ENCODE measurements at places on chromosomes 2 and 18.

DNA sequence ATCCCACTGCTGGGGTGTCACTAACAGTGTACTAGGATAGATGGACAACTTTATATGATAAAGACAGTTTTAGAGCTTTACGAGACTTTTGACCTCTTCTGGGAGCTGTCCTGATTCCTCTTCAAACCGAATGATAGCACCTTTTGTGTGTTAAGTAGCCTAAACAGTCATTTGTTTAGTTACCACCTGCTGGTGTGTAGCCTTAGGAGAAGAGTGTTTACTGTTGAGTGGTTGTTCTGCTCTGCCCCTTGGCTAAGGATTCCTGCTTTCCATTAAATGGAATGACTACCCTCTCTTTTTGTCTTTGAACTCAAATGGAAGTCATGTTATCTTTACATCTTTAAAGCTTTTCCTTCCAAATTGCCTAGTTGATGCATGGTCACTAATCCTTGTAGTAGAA, 28.0 kb upstream of the MGAT5 start:
- no peak for DNase-seq

DNA sequence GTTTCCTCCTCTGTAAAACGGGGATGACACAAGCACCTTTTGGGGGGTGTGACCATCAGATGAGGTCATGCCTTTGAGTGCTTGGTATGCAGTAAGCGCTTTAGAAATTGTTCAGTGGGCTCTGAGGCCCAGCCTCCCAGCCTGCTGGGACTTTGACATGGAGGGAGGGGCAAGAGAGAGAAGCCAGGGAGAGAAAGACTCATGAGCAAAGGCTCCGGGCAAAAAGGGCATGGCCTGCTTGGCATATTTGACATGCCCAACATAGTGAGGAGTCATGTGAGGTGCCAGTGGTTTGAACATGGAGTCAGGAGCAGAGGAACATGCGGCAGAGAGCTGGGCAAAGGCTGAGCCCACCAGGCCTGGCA, 14.0 kb downstream of the TNS1 start:
- no peak for DNase-seq

GRCh38 chr2:192148620-192149321, 46.0 kb downstream of the TMEFF2 start:
- no peak for DNase-seq

- no peak for DNase-seq
Observed at GRCh38 chr2:20415511-20415918, 31.4 kb upstream of the RHOB start.

DNA sequence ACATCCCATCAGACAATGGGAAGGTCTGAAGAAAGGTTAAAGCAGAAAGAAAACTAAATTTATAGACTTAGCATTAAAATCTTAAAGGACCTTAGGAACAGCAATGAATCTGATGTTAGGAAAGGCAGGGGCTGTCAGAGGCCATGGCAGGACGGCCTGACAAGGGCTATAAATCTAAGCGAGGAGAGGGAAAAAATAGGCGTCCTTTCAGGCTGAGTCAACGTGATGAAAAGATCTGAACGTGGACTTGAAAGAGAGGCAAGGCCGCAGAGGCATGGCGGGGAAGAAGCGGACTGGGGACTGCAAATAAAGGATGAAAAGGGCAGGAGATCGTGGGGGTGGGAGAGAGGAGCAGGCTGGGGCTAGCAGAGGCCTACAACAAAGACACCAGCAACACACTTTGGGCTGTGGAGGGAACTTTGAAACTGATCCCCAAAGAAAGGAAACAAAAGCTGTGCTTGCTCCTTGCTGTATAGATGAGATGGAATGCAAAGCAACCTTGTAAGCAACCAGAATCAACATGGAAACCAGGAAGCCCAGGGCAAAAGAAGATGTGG, 145.6 kb downstream of the NRP2 start:
- no peak for DNase-seq

DNA sequence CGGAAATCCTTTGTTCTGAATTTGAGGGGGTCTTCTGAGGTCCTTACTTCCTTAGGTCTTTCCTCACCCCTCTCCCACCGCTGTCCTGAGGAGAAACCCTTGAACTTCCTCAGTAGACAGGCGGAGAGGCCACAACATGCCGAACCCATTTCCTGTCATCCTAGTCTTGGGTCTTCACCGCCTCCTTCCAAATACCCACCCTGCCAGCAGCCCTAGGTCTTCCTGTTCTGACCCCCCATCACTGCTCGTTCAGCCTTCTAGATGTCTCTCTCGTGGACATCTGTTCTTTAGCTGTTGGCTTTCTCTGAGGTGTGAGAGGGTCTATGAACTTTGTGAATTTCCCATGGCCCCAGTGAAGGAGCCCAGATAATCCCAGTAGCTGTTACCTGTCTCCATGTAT, 27.2 kb upstream of the CYP27A1 start:
- DNase-seq, result no peak

- no peak for DNase-seq
Observed at GRCh38 chr2:162175714-162176113, 23.7 kb upstream of the GCG start.

- no peak for DNase-seq
Observed at GRCh38 chr2:69089266-69089665, 76.3 kb downstream of the ANTXR1 start.

DNA sequence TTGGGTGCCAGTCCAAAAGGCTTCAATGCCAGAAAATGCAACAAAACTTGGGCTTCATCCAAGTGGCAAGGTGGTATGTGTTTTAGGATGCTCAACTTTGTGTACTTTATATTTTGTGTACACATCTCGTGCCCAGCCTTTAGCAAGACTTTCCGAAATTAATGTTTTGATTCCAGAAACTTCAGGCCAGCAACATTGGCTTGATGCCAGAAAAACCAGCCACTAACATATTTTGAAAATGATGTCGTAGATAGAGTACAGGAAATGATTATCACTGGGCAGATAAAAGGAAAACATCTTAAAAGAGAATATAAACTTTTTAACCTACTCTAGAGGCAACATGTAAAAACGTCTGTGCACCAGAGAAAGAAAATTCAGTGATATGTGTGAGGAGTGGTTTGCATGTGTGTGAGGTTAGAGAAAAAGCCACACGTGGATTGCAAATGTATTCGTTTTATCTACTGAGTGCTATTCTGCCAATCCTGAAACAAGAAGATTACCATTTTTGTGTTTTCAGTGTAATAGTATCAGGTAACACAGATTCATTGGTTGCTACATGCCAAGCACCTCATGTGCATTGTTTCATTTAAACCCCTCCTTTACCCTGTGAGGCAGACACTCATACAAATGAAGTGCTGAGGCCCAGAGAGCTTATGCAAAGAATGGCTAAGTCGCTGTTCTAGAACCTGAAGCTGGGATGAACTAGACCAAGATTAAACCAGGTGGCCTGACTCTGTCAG, 264.8 kb downstream of the C1D start:
- DNase-seq, result no peak

- no peak for DNase-seq
Observed at GRCh38 chr2:207919164-207919919, 106.0 kb downstream of the PLEKHM3 start.

GRCh38 chr2:194867328-194867727, 789.7 kb upstream of the SLC39A10 start:
- DNase-seq, result no peak

DNA sequence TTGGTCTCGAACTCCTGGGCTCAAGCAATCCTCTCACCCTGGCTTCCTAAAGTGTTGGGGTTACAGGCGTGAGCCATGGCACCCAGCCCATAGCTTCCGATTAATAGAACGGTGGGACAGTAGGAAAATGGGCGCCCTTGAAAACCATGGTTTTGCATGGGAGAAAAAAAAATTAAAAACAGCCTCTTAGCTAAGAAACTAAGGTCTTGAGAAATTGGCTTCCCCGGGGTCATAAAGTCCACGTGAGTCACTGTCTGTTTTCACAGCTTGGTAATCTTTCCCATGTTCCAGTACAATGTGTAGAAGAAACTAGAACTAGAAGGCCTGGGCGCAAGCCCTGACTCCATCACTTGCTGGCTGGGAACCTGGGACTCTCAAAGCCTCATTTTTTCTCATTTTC, 20.7 kb downstream of the B3GNT2 start:
- DNase-seq, result no peak

DNA sequence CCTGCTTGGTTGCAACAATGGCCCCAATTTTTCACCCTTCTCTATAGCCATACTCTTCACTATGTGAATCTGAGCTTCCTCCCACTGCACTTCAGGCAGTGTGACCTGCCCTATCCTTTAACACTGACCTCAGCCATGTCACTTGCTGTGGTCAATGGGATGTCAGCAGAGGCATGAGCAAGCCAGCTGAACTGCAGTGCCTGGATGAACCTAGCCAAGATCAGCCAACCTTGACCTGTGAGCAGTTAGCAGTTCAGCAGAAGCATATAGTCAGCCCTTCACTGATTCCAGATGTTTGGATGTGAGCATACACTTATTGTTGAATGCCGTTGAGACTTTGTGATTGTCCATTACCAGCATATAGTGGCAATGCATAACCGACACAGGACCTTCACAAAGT, 63.4 kb upstream of the BOD1L2 start:
- DNase-seq, result no peak

DNA sequence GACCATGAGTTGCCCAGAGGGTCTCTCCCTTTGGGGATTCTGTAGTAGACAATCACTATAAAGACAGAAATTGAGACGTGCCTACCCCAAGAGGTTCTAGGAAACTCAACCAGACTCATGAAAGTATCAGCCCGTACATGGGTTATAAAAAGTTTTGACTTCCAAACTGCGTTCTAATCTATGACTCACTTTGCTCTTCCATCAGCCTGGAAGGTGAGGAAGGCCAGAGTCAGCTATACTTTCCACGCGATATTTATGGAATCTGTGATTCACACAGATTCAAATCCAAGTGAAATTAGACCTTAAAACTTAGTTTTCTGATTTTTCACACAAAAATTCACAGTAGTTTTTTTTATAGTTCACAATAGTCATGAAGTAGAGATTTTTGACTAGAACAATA, 7.7 kb upstream of the LYPD1 start:
- no peak for DNase-seq

- no peak for DNase-seq
Observed at GRCh38 chr2:240820607-240821428, 799 bp upstream of the KIF1A start.

DNA sequence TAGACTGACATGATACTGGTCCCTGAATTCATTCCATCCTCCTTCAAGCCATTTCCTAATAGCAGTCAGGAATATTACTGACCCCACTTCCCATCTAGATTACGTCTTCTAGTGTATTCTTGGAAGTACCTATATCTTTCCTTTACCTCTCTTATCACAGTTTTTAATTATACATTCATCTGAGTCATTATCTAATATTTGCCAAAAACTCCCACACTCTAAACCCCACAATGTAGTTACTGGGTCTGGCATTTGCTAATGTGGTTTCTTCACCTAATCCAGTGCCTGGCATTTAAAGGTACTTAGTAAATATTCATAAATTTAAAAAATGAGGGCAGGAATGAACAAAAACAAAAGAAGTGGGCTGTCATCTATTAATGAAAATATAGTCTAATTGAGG, 441.8 kb upstream of the SETBP1 start:
- DNase-seq, result no peak

GRCh38 chr2:27202854-27203253, 9.0 kb upstream of the ATRAID start:
- no peak for DNase-seq

GRCh38 chr2:106106622-106107508, 87.2 kb downstream of the UXS1 start:
- no peak for DNase-seq

DNA sequence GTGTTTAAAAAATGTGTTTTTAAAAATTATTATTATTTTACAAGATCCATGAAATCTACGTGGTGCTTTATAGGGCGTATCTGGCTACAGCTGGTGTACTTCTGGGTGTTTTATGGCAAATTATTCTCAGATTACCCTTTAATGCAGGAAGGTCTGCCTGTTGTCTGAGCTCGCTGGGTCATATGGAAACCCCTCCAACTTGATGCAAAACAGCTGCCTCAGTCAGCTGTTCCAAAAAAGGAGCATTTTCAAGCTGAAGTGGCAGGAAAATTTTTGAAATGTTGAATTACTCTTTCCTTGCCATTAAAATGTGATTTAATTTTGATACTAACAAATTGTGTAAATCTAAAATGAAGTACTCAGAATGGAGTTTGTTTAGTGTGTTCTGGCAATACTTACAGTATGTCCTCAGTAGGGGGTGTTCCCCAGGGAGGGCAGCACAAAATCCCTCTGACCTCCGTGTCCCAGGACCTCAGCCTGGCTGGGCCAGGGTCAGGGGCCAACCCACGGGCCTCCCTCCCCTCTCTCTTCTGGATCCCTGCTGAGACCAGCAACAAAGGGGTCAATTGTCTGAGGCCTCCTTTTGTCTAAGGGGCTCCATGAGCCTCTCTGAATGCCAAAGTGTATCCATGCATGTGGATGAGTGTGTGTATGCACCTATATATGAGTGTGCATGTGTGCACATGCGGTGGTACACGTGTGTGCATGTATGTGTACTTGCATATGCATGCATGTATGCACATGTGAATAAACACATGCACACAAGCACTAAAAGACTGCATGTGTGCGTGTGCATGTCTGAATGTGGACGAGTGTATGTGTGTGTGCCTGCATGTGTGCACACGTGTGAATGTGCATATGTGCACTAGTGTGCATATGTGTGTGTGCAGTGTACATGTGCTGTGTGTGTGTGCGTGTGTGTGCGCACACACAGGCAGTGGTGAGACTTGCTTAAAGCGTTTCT, 105.4 kb downstream of the ACOXL start:
- no peak for DNase-seq

DNA sequence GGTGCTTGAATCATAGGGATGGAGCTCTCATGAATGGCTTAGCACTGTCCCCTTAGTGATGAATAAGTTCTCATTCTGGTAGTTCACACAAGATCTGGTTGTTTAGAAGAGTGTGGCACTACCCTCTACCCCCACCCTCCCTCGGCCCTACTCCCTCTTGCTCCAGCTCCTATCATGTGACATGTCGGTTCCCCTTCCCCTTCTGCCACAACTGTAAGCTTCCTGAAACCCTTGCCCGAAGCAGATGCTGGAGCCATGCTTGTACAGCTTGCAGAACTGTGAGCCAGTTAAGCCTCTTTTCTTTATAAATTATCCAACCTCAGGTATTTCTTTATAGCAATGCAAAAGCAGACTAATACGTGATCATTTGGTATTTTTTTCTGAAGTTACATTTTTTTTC, 1012.6 kb downstream of the BCL11A start:
- no peak for DNase-seq

- DNase-seq, result no peak
Observed at GRCh38 chr18:22639561-22639960, 221.8 kb upstream of the CTAGE1 start.

DNA sequence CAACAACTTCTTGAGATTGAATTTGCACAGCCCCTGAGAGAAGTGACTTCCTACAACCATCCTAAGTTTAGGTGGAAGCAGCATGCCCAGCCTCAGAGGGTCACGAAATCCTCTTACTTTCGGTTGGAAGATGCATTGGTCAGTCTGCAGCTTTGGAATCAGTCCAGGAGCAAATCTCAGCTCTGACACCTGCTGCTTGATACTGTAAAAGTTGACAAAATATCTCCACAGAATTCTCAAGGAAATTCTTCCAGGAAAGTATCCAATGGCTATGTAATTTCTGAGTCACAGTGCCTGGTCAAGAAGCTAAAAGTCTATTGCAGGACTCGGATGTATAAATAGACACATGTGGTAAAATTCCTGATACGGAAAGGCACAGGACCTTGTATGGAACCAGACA, 414.5 kb upstream of the GYPC start:
- DNase-seq, result no peak

Measured in stimulated activated effector memory CD8-positive, alpha-beta T cell treated with anti-CD3 and anti-CD28 coated beads, Interleukin-12 subunit alpha, Interleukin-12 subunit beta, amount 100 ng/mL, for 72 hours (primary cell).